ENCODE measurements at places on chromosomes 1 and 21.

DNA sequence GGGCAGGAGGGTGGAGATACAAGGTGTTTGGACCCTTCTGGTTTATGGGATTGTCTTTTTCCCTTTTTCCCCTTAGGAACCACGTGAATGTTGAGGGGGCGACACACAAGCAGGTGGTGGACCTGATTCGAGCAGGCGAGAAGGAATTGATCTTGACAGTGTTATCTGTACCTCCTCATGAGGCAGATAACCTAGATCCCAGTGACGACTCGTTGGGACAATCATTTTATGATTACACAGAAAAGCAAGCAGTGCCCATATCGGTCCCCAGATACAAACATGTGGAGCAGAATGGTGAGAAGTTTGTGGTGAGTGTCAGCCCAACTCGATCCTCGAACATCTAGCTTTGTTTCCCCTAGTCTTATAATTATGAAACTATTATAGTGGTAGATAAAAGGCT, 27.0 kb downstream of the SNX27 start:
- no peak for DNase-seq

GRCh38 chr1:60281360-60281932, 207.9 kb upstream of the C1orf87 start:
- no peak for DNase-seq

DNA sequence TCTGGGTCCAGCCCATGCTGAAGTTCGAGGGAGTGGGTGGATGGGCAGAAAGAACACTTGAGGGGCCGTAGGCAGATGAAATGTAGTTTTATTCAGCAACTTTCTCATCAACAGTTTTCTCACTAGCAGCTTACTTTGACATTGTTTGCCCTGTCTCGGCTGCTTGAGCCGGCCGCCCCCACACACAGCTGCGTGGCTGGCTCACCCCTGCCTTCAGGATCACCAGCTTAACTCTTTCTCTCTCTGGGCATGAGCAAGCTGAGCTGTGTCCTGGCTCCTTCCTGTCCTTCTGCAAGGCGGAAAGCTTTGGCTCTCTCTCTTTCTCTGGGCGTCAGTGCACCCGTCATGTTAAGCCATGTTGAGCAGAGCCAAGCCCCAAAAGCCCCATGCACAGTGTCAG, 104.4 kb upstream of the GNG12 start:
- DNase-seq = no peak

DNA sequence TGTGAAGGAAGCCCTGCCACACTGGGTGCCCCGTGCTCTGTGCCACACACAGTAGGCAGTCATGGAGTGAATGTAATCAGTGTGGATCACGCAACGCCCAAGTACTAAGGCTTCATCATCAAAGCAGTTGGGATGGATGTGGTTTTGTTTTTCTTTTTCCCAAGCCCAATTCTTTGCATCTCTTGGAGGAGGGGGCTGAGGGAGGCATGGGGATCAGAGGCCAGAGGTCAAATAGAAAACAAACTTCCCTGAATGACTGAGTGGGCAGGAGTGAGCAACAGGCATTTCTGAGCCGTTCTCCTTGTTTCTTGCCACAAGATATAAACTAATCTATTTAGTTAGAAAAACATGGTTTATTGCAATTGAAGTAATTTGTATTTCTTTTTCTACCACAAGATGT, 85.3 kb downstream of the TRABD2B start:
- no peak for DNase-seq

DNA sequence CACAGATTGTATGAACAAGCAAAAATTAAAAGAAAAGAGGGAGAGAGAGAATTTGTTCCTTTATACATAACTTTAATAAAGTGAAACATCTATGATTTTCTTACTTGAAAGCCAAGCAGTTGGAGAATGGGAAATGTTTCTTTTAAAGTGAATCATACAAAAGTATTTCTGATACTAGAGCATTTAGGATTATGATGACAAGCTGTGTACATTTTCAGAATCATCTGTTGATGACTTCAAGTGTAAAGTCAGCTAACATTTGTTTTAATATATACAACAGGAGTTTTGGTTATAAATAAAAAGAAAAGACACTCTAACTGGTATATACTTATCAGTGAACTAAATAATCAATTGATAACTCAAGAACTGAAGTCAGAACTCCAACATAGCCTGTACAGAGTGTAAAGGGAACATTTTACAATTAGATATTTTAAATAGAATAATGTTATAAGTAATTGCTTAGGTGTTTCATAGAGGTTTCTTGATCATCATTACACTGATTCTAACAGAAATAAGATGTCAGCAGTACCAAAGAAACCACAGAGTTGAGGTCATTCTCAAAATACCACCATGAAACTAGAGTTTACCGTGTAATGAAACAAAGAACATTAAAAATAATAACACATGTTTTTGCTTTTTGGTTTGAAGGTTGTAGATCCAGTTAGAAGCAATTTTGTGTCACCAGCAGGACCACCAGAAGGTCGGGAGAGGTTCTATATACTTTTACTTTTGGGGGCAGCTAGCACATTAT, 103.4 kb downstream of the COL24A1 start:
- no peak for DNase-seq

- DNase-seq = no peak
These were observed 204.9 kb downstream of the KCNJ6 start for GRCh38 chr21:37711286-37711829.

GRCh38 chr1:98669355-98670296, 8.1 kb downstream of the SNX7 start:
- no peak for DNase-seq

DNA sequence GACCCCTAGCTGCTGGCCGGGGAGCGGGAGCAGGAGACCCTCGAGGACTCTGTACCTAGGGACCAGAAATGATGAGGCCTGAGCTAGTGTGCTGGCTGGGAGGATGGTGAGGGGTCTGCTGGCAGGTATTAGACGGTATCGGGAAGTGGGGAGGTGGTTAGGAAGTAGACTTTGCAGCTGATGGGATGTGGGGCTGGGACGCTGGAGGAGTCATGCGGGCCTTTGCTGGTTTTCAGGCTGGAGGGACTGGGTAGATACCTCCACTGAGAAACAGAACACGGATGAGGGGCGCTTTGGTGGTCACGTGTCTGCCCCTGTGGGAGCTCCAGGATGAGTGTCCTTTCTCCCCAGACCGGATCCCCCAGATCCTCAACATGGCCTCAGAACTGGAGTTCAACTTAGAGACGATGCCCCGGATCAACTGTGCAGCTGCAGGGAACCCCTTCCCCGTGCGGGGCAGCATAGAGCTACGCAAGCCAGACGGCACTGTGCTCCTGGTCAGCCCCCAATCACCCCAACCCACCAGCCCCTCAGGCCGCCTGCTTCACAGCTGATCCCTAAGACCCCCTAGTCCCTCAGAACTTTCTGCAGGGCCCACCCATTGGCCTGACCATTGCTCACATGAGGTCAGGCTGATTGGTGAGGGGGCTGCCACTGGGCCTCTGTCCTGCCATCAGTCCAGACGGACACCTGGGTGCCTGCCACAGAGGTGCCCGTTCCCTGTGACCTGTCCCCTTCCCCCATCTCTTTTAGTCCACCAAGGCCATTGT, 8.0 kb downstream of the TIE1 start:
- DNase-seq = no peak

GRCh38 chr1:77230051-77230450, 10.8 kb upstream of the PIGK start:
- no peak for DNase-seq

DNA sequence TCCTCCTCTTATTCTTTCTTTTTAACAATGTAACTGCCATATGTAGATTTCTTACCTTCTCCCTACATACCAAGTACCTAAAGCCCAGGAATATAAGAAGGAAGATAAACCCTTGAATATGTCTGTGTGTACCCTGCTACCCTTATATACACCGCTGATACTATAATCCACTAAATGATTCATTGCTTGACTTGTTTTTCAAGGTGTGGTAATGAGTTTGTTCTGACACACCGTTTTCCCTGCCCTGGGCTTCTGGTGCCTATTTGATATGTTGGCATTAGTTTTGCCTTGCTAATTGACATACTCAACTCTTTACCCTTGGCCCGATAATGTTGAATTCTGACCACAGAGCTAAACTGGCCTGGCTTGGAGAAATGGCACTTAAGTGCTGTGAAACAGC, 64.3 kb downstream of the IL23R start:
- DNase-seq = no peak

DNA sequence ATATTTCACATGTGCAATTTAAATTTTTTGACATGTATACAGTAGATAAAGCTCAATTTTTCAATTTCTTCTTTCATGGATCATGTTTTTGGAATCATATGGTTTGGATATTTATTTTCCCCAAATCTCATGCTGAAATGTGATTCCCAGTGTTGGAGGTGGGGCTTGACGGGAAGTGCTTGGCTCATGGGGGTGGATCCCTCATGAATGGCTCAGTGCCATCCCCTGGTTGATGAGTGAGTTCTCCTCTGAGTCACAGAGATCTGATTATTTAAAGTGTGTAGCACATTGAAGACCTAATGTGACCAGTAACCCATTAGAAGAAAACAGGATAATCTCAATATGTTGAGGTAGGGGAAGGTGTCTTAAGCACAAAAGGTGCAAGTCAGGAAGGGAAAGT, 9.1 kb upstream of the IFI16 start:
- DNase-seq = no peak

- DNase-seq = no peak
These were observed 67.4 kb upstream of the STUM start for GRCh38 chr1:226481133-226481532.

- no peak for DNase-seq
These were observed 79.7 kb upstream of the BCL10 start for GRCh38 chr1:85356130-85356529.

DNA sequence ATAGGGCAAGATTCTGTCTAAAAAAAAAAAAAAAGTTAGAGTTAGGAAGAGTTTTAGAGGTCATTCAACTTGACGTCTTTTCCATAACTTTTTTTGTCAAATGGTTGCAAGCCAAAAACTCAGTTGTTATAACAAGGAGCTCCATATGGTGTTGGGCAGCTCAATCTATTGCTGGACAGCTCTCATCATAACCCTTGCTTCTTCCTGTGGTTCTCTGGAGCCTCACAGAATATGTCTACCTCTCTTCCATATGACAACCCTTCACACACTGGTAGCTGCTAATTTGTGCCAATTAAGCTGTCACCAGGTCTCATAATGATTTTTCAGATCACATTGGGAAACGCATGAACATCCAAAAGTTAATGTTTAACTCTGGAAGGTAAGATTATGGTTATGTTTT, 57.8 kb upstream of the SLC16A1 start:
- no peak for DNase-seq

GRCh38 chr1:44676484-44677200, 2.1 kb downstream of the ARMH1 start:
- no peak for DNase-seq

DNA sequence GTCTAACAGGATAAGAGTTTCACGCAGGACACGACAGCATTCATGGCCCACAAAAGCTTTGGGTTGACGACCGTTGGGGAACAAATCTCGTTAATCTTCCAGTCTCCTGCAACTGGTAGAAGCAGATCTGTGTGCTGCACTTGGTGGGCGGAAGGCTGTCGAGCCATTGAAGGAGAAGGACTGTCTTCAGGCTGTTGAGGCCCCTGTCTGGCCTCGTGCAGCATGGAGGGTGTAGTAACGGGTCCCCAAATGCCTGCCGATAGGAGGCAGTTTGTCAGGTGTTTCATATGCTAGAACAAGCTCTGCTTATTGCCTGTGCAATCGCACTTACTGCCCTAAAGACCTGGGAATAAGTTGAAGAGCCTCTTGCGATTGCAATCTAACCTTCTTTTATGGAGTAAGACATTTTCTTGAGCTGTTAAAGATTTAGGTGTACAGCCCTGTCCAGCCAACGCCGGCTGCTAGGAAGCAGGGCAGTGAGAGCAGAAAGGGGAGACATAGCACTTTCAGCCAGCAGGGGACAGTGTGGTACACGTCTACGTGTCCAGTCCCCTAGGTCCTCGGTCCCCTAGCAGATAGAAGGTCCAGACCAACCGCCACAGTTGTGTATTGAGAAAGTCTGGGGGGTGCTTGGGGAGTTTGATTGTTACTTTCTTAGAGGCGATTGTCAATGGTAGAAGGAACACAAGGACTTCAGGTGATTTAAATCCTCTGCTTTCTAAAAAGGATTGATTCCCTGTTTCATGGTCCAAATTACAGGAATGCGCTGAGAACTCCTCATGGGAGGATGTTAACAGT, 102.3 kb upstream of the TMPRSS2 start:
- no peak for DNase-seq

- DNase-seq = no peak
These were observed 77.7 kb downstream of the LRRC8C start for GRCh38 chr1:89710498-89711139.

DNA sequence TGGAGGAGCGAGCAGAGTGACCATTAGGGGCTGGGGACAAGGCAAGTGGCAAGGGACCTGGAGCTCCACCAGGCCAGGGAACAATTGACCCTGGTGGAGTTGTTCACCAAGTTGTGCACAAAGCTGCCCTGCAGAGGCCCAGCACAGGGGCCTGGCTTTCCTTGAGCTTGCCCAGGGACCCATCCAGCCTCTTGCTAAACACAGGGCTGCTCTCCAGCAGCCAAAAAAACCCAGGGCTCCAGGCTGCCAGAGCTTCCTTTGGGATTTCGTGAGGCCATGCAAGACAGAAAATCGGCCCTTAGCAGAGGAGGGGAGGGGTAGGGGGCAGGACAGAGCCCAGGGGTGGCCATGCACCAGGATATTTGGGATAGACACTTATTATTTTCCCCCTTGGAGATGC, 32.6 kb downstream of the LRP8 start:
- no peak for DNase-seq

- DNase-seq = no peak
These were observed 9.3 kb downstream of the WNT3A start for GRCh38 chr1:228016181-228016510.

- DNase-seq = no peak
These were observed 67.2 kb upstream of the EFHD2 start for GRCh38 chr1:15342408-15342967.

DNA sequence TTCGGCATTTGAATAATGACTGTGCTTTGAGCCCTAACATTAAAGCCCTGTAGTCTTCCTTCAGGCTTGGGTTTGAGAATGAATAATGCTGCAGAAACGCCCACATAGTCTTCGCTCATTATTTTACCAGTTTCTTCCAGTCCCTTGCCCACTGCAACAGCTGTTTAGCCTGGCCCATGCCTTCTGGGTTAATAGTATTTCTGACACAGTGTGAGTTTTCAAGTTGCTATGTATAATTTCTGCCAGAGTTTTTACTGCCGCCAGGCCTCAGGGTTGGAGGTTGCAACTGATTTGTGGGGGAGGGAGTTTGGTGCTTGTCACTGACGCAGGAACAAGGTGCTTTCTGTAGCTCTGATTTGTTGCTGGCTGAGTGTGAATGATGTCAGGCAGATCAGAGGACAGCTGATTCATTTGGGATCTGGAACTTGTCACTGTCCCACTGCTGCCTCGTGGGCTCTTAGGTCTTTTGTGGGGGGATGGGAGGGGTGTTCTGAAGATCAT, 109.8 kb downstream of the MAST2 start:
- no peak for DNase-seq
